ENCODE measurements at places on chromosomes 5 and 9.

DNA sequence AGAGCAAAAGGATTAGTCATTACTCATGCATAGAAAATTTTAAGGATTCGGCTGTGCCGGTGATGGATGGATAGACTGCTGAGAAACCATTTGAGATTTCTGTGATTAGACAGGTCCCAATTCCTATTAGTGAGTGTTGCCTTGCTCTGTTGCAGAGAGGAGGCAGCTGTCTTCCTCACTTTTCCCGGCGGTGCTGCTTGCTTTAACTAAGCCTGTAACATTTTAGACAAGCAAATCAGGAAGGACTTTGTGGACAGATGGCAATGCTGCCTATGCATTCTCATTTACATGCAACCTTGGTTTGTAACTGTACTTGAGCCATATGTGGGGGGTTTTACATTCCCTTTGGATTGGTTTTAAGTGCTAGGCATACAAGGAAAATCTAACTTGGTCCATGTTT lies 1176.3 kb downstream of the CDH18 start:
- no peak for DNase-seq

DNA sequence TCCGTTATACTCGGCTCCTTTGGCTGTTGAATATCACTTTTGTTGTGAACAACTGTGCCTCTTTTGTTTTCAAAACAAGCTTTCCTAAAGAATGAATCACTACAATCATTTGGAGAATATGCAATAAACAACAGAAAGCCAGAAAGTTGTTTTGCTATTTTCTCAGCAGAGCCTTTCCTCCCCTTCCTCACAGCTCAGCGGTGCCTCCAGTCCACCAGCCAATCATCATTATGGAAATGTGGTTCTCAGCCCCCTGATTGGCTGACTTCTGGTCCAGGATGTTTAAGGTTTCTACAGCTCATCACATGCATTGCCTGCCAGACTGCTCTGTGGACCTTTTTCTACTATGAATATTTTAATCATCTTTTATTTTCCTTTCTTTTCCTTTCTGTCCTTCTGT lies 9.1 kb upstream of the ZNF608 start:
- no peak for DNase-seq

DNA sequence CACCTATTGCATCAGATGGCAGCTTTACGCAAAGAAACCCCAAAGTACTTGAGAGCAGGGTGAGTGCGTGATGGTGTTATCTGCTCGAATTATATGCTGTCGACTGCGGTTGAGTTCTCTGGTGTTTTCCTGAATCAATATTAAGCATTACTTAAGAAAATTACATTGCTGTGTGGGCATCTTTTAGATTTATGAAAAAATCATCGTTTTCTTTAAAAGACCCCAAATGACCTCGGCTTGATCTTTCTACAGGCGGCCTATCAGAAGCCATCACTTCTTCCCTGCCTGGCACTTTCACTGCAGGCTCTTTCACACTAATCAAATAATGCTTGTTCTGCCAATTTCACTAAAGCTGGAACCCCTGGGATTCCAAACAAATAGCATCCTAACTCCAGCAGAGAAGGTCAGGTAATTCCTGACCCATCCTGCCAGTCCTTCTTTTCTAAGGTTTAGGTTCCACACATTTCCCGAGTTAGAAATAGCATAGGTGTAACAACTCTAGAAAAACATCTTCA lies 1.7 kb downstream of the UBE2QL1 start:
- no peak for DNase-seq

DNA sequence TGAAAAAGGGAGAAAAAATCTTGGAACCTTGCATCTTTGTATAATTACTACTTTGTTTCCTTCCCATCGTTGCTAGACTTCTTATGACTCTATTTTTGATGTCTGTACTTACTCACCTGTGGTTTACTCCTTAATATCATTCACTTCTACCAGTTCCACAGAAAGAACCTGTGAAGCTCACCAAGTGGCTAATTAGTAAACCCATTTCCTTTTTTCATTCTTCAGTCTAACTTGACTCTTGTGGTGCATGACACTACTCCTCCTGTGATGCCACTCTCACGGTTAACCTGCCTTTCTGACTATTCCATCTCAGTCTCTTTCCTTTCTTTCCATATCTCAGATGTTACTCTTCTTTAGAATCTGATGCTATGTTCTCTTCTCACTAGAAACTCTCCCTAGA lies 14.6 kb downstream of the RECK start:
- no peak for DNase-seq

DNA sequence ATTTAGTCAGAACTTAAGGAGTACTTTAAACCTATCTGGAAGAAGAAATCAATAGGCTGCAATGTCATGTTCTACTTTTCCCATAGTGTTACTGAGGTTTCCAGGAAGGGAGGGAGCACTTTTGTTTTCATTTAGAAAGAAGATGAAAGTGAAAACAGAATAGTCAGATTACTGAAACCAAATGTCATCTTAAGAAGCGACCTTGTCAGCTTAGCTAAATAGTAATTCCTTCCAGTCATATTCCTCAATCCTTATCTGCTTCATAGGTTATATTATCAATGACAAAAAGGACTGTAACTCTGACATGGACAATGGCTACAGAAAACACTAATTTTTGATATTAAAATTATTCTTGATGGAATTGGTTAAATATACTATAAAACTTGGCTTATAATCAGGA lies 27.7 kb downstream of the SAR1B start:
- DNase-seq: no peak

DNA sequence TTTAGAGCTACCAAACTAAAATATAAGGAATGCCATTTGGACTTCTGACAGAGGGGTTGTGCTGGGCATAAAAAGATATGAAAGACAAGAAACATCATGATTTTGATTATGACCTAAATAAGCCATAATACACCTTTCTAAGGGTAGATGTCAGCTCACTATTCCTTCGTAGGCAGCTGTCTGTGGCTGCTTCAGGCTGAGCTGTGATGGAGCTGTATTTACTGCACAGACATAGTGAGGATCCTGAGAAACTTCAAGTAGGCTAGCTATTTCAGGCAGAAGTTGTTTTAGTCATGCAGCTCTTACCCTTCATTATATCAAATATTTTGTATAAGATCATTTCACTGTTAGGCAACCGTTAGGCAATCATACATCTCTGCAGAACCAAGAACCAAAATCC lies 511.7 kb downstream of the CDH12 start:
- no peak for DNase-seq

GRCh38 chr5:138188626-138189025 lies 9.7 kb downstream of the KIF20A start:
- no peak for DNase-seq

DNA sequence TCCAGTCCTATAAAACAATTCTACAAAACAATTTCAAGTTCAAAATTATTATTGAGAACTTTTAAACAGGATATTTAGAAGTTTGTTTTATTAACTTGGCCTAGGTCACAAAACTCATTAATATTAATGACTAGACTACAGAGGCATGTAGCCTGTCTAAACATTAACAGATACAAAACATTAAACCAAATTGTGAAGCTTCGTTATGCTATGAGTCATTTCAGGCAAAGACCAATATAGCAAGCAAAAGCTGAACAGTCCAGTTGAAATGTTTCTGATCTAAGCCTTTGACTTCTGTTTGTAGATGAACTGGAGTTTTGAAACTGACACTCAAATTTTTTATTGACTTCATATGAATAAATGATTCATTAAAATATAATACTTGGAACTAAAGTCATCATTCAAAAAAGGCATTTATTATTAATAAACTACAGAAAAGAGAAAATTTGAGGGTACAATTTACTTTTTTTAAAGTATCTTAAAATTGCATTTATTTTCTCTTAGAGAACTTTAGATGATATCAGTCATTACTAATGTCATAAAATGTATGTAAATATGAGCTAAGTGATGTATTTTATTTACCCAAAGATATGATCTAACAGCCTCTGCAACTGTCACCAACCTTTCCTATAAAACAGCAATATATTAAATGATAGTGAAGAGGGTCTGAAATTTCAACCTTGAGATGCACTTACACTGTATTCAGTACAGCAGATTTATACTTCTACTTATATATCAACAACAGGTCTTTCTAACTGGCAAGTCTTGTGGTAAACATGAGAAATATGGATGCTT lies 188.8 kb downstream of the COMMD10 start:
- peak; percentile 36 for DNase-seq

- DNase-seq: no peak
Measured at GRCh38 chr5:178784391-178784790, 53.9 kb upstream of the ZNF354A start.

DNA sequence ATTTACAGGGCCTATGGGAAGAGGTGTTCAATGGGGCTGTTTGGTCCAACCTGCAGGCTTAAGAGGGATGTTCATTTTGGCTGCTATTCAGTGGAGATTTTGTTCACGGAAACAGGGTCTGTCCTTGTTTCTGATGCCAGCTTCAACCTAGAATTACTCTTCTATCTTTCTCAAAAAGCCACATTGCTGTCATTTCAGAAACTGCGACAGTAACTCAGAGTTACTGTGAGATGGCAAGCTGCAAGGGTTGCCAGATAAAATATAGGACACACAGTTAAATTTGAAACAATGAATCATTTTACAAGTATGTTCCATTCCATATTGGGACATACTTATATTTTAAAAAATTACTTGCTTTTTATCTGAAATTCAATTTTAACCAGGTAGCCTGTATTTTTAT lies 128.0 kb downstream of the NPR3 start:
- DNase-seq: no peak

DNA sequence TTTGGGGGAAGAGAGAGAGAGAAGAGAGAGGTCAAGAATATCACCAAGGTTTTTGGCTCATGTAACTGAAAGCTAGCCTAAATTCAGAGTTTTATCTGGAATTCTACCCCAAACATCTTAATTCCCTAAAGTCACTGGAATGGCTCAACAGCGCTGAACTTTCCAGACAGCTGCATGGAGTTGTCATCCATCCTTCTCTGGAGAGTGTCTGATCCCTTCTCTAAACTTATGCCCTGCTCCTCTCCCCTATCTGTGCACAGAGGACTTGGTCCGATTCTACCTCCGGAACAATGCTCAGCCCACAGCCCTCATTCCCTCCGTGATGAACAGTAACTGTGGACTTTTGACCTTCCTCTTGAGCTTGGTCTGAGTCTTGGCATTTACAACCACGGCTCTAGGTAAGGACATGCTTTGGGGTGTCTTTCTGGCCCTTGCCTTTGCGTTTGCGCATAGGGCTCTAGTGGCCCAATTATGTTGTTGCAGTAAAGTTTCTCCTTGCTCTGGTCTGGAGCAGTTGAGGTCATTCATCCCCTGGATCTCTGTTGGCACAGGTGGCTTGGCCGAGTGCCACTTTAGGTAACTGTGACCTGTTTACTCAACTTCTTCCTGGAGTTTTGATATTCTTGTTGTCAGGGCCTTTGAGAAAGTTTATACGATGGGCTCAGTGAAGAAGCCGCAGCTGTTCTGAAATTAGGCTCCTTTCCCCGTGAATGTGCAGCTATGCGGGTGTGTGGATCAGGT lies 18.3 kb upstream of the CD180 start:
- no peak for DNase-seq

DNA sequence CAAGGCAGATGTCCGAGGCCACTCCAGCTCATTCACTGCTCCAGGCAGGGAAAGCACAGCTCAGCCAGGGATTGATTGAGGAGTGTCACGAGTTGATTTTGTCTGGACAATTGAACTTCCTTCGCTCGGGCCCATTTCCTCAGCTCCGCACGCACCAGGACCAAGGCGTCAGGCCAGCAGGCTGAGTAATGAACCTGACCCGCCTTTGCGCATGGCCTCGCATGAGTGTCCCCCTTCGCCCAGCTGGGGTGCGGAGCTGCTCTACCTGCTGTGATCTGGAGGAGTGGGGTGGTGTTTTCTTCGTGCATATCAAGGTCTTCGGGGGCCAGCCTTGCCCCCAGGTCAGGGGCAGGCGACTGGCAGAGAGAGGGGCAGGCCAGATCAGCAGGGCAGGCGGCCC lies 44.0 kb downstream of the VAV2 start:
- no peak for DNase-seq

Data from ACHN (cell line).